Stimulated activated CD8-positive, alpha-beta memory T cell treated with anti-CD3 and anti-CD28 coated beads, Interleukin-15, amount 100 ng/mL, for 4 hours (primary cell): ENCODE measurements at places on chromosomes 6 and 20.

- DNase-seq, result no peak
Measured at GRCh38 chr6:81787313-81788068, 35.0 kb upstream of the TENT5A start.

DNA sequence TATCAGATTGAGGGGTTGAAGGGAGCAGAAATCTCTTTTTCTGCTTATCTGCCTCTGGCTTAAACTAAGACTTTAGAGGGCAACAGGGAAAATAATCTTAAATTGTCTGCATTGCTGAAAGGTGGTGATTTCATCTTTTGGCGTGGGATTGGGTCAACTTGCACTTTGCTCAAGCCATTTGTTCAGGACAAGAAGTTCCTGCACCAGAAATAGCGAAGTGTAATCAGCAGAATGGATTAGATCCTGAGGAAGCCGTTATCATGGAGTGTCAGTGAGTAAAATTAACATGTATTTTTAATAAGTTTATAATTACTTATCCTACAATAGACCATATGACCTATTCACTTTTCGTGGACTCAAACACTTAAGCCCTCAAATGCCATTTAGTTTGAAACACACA lies 249.3 kb downstream of the CD83 start:
- DNase-seq, result no peak

DNA sequence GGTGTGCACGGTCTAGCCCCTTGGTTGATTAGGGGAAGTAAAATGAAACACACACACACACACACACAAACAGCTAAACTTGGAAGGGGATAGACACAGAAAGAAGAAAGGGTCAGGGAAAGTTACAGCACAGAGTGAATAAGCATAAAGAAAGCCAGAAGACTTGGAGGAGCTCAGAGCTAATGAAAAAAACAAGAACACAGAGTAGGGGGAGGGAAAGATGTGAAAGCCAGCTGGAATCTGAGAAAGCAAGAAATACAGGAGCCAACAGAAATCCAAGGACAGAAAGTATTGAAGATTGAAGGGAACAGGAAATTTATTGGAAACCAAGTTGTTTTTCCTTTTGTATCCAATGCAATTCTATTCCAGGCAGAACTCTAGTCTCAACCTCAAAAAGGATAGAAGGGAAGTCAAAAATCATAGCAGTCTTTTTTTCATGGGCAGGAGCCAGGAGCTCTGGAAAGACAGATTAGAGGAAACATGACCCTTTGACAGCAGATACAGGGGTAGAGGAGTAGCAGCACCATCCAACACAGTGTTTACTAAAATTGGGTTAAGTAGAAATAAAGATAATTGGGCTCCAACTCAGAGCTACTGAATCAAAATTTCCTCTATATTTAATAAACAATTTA lies 10.1 kb downstream of the HMGCLL1 start:
- no peak for DNase-seq

GRCh38 chr6:62175195-62175594 lies 110.8 kb downstream of the KHDRBS2 start:
- DNase-seq, result no peak

GRCh38 chr20:8656335-8656734 lies 412.6 kb upstream of the PLCB4 start:
- DNase-seq, result no peak
